ENCODE measurements at places on chromosomes 1 and 21.

GRCh38 chr21:23578027-23578426 is 2029.3 kb downstream of the MRPL39 start:
- DNase-seq: no peak

DNA sequence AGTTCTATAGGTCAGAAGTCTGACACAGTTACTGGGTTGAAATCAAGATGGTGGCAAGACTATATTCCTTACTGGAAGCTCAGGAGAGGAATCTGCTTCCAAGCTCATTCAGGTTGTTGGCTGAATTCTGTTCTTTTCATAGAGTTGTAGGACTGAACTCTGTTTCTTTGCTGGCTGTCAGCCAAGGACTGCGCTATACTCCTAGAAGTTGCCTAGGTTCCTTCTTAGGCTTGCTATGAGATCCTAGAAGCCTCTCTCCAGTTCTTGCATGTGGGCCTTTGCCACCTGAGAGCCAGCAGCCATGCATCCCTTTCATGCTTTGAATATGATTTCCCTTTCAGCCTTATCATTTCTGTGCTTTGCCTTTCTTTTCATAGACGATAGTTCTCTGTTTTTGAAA is 176.4 kb downstream of the RPS6KC1 start:
- no peak for DNase-seq

DNA sequence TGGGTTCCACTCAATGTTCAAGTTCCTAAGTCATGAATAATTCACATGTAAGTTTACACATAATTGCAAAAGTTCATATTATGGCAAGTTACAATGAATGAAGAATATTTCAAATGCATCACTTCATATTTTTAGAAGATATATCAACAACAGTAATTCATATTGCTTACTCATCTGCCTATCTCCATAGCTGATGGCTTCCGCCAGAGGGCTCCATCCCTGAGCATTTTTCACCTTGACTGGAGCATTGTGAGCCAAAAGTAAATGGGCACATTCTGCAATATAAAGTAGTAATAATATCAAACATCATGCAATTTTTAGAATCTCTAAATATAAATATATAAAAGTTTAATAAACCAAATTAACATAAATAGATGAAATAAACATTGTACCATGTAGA is 29.8 kb downstream of the ANKRD13C start:
- no peak for DNase-seq

- no peak for DNase-seq
Measured at GRCh38 chr21:45634511-45635183, 8.9 kb upstream of the PCBP3 start.

DNA sequence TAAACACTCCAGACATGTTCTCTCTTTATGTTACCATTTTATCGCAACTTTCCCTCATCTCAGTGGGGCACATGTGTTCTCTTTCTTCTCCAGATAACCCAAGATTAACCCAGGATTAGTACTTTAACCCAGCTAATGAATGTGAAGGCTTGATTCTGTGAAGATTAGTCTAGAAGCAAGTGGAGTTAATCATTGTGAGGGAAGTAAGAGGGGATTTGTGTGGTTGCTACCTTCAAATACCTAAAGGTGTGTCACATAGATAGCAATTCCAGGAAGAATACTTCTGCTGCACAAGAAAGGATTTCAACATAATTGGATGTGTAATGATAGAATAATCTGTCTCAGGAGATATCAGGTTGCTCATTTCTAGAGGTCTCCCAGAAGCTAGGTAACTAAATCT is 327.1 kb downstream of the PBX1 start:
- DNase-seq: no peak

GRCh38 chr21:42056468-42056867 is 14.6 kb upstream of the UMODL1 start:
- peak; percentile 49 for DNase-seq

DNA sequence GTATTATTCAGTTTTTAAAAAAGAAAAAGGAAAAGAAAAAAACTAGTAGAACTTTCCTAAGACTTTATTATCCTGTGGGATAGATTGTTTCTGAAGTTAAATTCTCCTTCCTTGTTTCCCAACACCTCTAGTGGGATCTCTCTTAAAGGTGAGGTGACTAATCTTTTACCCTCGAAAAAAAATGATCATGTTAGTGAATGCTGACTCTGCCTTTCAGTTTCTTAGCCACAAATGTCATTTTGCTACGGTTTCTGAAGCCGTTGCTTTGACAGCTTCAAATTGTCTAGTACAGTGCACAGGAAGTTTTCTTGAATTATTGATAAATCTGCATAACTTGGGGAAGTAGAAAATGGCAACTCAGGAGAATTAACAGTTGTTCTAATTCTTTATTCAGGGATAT is 13.0 kb upstream of the NEK7 start:
- no peak for DNase-seq

- no peak for DNase-seq
Measured at GRCh38 chr1:212488436-212489283, 55.9 kb downstream of the NENF start.

- no peak for DNase-seq
Measured at GRCh38 chr21:26423511-26423910, 149.6 kb downstream of the CYYR1 start.

DNA sequence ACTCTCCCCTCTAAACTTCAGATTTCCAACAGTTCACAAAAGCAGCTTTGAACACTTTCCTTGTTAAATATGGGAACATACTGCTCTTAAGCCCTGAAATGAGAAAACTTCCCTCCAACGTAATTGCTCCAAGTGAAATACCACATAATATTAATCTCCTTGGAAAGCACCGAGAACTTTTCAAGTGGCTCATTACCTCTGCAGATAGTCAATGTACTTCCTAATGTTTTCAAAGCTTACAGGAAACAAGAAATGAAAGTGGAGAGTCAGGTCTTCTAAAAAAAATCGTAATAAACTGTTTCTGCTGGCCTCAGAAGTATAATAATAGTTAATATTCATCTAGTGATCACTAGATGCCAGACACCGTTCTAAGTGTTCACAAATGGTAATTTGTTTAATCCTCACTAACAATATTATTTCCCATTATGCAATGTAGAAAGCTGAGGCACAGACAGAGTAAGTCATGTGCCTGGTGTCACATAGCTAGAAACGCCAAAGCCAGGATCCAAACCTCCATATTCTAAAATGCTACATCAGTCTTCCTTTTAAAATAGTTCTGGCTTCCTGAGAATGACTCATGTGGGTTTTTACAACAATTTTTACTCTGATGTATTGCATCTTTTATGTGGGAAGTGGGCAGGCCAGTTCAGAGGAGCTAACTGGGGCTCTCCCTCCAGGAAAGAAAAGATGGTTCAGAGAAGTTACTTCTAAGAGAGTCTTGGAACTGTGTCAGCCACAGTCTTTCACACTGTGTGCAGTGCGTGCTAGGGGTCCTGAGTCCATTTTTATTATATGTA is 177.2 kb downstream of the PLPPR4 start:
- DNase-seq: no peak

GRCh38 chr1:227938911-227939790 is 8.6 kb downstream of the WNT9A start:
- DNase-seq: no peak

GRCh38 chr21:42683371-42684108 is 30.1 kb downstream of the PDE9A start:
- no peak for DNase-seq

- DNase-seq: no peak
Measured at GRCh38 chr21:36092681-36093080, 22.9 kb downstream of the CBR1 start.

GRCh38 chr1:114113411-114114184 is 40.1 kb downstream of the SYT6 start:
- DNase-seq: no peak

GRCh38 chr1:234322979-234323378 is 50.3 kb upstream of the COA6 start:
- no peak for DNase-seq

DNA sequence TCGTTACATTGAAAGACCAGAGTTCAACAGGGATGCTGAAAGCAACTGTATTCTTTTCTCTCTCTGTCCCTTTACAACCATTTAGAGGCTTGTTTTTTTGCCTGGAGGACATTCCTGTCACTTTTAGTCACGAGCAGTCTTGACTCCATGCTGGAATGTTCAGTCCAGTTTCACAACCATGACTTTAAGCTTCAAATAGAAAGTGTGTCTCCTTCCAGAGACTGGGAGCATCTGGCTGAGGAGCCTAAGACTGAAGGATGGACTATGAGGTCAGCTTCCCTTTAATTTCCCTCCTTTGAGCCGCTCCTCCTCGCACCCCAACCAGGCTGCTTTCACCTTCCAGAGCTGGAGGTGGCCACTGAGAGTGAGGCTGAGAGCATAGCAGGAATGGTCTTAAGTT is 10.5 kb upstream of the RYR2 start:
- DNase-seq: no peak

GRCh38 chr1:119541389-119541788 is 34.4 kb downstream of the HSD3B1 start:
- DNase-seq: no peak

DNA sequence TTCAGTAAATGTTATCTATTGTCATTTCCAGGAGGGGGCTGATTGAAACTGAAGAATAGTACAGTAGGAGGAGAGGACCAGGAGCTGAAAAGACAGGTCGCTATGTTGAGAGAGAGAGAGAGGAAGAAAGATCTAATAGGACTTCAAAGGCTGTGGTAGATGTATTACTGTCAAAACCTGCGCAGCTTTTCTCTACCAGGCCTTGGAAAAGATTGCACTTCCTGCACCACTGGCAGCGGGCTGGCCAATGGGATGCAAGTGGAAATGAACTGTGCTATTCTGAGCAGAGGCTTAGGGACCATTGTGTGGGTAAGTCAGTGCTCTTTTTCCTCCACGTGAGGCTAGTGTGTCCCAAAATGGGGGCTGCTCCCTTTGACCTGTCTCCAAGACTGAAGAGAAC is 47.1 kb downstream of the MDM4 start:
- no peak for DNase-seq

GRCh38 chr1:54335011-54335754 is 71.0 kb downstream of the SSBP3 start:
- no peak for DNase-seq

- DNase-seq: no peak
Measured at GRCh38 chr1:203995228-203995627, 77.7 kb upstream of the SOX13 start.

- no peak for DNase-seq
Measured at GRCh38 chr1:215557504-215557903, 9.6 kb upstream of the KCTD3 start.

DNA sequence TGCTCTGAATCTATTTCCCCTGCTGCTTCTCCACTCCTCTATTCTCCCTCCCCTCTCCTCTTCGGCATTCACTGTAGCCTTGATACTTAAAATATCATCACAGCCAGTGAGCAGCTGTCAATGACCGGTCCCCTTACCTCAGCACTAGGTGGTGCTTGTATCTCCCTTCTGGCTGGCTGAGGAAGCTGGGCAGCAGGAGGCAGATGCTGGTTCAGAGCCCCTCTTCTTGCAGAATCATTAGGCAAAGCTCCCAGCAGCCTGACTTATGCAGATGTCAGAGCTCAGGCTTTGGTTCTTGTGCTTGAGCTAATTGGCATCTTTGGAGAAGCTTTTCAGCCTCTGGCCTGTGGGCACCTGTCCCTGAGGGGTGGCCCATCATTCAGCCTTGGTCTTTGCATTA is 31.9 kb upstream of the KCNA2 start:
- DNase-seq: no peak

GRCh38 chr1:26166719-26167281 is 2.0 kb downstream of the C1orf232 start:
- no peak for DNase-seq

GRCh38 chr21:26732432-26733221 is 112.6 kb downstream of the ADAMTS1 start:
- DNase-seq: no peak

- DNase-seq: no peak
Measured at GRCh38 chr1:16443975-16444770, 3.6 kb downstream of the NECAP2 start.

DNA sequence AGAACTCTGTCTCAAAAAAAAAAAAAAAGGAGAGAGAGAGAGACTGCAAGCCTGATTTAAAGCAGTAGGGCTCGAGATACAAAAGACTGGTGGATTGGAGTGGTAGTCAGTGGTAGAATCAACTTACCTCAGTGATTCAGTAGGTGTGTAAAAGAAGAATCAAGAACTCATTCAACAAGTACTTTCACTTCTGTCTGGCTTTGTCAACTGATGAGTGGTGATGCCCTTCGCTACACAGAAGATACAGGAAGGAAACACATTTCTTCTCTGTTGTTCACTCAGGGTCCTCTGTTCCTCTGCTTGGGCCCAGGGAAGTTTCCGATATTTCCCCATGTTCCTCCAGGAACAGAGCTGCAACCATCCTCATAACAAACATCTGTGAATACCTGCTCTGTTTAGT is 68.6 kb upstream of the COG2 start:
- no peak for DNase-seq

Data from NCI-H510A (cell line).